ENCODE measurements at places on chromosomes 11 and 22.

DNA sequence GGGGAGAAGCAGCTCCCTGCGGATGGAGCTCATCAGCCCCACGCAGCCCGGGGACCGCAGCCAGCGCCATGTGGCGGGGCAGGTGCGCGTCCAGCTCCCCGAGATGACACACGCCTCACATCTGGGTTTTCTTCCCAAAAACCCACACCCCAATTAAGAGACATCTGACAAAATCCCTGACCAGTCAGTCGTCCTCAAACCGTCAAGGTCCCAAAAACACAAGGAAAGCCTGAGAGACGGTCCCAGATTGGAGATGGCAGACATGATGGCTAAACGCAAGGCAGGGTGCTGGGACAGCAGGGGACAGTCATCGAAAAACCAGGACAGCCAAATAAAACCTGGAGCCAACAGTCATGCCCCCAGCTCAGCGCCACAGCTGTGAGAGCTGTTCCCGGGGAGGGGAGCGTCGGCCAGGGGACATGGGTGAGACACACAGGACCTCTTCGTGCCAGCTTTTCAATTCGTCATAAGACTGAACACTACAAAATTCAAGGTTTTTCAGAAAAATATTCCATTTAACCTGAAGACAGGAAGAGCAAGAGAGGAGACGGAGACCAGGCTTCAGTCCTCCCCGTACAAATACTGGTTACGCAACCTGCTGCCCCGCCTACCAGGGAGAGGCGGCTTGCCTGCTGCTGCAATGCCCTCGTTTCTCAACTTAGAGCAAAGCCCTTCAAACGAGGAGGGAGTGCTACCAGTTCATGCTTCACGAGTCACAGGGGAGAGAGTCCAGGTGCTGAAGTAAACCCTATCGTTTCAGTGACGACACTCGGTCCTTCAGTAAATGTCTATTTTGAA lies 10.5 kb downstream of the TOLLIP start:
- no peak for DNase-seq

DNA sequence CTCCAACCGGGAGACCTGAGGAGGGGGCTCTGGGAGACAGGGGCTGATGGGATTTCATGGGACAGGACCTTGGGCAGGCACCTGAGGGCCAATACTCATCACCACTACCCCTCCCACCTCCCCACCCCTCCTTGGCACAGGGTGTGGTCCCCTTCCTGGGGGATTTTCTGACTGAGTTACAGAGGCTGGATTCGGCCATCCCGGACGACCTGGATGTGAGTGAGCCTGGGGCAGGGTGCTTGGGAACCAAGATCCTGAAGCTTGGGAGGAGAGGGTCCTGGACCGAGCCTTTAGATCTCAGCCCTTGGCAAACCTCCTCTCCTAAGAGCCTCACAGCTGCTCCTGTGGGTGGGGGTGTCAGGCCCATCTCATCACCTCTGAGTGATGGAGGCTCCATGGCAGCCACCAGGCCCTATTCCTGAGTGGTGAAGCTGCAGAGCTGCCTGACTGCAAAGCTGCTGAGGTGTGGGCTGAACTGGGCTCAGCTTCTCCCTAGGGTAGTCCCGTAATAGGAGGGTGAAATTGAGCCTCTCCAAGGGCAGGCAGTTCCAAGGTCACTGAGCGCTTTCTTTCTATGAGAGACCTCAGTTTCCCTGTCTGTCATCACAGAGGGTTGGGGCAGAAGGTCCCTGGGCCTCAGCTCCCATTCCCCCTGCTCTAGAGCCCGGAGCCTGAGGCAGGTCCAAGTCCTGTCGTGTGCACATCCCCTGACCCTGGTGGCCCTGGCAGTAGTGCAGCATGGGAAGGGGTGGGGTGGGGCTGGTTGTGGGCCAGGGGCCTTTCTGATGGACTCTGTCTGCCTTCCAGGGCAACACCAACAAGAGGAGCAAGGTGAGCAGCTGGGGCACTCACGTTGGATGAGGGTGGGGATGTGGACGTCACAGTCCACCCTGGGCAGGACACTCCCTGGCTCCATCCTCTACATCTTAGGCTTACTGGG lies 6.5 kb downstream of the RGL4 start:
- no peak for DNase-seq

DNA sequence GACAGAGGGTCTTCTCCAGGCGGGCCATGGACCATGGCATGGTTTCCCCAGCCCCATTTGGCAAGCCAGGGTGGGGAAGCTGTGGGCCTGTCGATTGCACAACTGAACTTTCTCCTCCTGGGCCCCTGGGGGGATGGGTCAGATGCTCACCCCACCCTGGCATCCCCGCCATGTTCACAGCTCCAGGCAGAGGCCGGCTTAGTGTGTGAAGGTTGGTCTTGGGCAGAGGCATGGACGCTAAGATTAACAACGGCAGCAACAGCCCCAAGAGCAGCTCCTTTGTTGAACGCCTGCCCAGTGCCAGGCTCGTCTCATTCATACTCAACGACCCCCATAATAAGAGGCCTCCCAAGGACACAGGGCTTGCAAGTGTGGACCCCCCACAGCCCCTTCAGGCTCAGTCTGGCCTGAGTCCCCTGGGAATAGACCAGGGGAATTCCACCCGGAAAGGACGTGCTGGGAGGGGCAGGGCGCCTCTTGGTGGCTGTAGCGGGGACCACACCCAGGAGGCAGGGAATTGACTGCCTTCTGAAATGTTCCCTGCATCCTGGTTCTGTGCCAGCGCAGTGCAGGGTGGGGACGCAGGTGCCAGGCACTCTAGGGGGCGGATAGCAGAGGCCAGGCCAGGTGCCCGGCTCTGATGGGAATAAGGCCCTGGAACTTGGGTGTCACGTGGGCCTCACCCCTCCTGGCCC lies 8.3 kb downstream of the TSPO start:
- peak; percentile 58 for DNase-seq

- DNase-seq, result no peak
Observed at GRCh38 chr11:61145228-61146005, 15.8 kb downstream of the VPS37C start.

DNA sequence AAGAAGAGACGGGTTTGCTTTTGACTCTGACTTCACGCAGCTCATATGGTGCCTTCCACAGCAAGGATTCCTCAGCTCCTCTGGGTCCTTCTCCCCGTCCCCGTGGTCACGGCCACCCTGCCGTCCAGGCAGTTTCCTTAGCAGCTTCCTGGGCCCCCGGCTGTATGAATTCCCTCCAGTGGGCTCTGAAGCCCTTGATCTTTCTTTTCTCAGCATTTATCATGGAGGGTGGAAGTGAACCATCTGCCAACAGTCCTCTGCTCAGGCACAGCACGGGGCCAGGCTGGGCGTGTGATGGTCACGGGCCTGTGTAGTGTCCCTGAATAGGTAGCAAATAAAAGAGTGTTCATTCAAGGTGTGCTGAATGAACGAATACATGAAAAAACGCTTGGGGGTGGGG lies 782.4 kb downstream of the BRD1 start:
- no peak for DNase-seq

- DNase-seq, result no peak
Observed at GRCh38 chr22:22165936-22166710, 78.5 kb upstream of the VPREB1 start.

GRCh38 chr22:27370987-27371386 lies 430.6 kb downstream of the MN1 start:
- DNase-seq, result no peak

GRCh38 chr22:48226026-48227013 lies 1463.9 kb downstream of the TBC1D22A start:
- DNase-seq, result no peak

GRCh38 chr11:43376594-43376993 lies 17.9 kb downstream of the TTC17 start:
- DNase-seq, result no peak

DNA sequence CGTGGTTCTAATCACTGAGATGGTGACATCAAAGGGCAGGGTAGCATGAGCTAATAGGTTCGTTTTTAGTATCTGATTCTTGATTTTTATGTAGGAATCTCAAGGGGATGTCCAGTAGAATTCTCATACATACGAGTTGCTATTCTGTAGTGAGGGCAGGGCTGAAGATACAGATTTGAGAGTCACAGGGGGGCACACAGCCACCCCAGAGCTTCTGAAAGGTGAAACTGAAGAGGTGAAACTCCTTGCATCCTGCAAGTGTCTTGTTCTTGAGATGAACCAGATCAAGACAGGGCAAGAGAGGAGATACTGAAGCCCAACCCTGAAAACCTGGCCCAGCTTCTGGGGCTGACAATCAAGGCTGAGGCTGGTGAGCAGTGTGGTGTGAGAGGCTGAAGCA lies 35.6 kb upstream of the TMEM123 start:
- DNase-seq, result no peak

DNA sequence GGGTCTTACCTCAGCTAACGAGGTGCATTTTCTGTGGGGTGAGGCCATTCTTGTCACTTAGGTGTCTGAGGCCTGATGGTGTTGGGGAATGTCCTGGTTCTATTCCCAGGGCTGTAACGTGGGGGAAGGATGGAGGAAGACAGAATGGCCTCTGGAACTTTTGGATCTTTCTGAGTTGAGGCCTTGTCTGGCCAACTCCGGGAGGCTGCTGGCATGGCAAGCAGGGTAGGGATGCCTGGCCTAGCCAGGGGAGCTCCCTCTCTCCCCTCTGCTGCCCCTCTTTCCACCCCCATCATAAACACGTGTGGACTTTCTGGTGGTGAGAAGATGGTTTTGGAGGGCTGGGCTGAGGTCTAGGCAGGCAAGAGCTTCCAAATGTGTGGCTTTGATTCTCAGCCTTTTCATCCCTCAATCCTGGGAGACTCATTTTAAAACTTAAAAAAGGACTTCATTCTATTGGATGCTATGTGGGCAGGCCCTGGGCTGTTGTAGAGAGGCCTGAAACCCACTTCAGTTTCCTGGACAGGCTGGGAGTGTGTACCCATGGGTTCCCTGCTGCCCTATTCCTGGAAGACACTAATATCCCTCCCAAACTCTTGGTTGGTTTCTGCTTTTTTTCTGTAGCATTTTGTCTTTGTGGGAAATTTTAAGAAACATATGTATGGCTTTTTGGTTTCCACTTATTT lies 30.9 kb downstream of the ZBTB16 start:
- no peak for DNase-seq

DNA sequence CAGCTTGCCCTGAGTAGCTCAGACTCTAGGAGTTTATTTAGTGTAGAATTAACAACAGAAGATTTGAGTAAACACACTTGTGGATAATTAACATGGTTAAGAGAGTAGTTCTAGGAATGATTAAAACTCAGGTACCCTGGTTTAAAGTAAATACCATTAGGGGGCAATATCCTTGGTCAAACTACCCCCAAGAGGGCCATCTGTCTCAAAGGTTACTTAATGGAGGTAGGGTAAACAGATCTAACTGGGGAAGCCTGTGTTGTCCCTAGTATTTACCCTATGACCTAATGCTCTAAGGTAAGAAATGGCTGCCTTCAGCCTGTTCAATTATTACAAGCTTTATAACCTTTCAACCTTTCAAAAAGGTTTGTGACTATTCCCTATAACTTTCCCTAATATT lies 10.6 kb upstream of the GLYATL1 start:
- no peak for DNase-seq

- no peak for DNase-seq
Observed at GRCh38 chr11:19237381-19237780, 3.4 kb downstream of the E2F8 start.

DNA sequence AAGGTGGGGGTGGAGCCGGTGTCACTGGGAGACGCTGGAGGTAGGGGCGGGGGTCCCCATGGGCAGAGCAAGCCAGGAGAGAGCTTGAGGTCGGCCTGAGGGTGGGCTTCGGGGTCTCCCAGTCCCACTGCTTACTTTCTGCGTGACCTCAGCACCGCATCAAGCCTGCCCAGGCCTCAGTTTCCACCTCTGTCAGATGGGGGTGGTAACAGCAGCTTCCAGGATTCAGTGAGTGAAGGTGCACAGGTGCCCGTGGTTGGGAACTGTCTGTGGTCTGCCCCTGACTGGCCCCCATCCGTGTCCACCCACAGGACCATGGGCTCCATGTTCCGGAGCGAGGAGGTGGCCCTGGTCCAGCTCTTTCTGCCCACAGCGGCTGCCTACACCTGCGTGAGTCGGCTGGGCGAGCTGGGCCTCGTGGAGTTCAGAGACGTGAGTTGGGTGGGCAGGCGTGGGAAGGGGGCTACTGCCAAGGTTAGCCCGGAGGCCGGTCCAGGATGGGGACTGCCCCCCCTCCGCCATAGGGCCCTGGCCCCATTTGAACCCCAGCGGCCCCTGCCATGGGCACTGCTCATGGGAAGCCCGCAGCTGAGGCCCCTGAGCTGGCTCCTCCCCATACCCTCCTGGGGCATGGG lies 2.2 kb downstream of the TCIRG1 start:
- DNase-seq, result no peak

DNA sequence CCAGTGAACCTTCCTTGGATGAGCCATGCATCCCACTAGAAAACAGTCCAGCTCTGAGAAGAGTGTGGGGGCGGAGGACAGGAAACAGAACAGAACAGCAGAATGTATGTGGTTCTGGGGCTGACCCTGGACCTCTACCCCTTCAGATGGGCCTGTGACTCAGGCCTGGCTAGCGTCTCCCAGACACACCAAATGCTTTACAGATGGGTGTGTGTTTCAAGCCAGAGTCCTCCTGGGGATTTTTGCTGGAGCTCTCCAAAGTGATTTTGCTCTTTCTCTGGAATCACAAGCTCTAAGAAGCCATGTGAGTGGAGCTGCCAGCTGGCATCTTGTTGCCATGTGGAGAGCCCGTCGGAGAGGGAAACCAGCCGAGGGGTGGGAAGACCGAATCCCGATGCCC lies 13.2 kb upstream of the C1QTNF4 start:
- DNase-seq, result no peak

GRCh38 chr22:19674129-19674928 lies 40.0 kb upstream of the SEPTIN5 start:
- peak; percentile 66 for DNase-seq

DNA sequence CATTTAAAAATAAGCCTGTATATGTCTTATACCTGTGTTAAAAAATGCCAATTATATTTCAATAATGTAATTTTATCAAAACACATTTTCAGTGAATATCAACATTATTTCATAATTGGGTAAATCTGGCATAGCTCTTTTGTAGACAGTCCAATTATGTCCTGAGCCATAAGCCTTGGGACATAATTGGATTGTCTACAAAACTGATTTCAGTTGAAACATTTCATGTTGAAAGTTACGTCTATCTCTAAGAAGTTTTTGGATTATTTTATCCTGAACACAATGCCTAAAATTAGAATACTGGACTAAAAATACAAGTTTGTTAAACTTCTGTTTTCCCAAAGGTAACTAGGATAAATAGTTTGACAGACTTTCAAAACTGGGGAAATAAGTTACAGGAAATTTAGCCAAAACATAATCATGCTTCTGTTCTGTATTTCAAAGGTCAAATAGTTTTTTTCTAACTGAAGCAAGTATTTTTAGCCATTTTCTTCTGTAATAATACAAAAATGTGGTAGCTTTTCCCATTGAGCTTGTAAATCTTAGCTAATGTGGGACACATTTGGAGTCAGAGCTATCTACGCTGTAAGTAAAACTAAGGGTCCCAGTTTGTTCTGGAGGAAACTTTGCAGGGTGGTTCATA lies 100.7 kb upstream of the BIRC3 start:
- no peak for DNase-seq

- DNase-seq, result no peak
Observed at GRCh38 chr11:114082767-114083181, 23.3 kb downstream of the ZBTB16 start.

DNA sequence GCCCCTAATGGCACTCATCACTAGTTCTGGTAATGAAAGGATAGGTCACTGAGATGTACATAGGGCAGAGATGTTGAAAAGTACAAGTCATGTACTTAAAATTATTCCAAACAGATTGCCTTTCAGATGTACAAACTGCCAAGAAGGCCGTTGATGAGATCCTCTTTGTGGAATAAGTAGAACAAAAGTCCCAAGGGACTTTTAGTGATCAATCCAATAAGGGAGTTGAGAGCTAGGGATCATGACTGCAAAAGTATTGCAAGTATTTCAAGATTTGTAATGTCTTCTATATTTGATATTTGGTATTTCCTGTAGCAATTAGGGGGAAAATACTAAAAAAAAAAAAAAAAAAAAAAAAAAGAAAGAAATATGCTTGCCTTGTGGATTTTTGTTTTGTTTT lies 82.2 kb downstream of the ATG16L2 start:
- no peak for DNase-seq

Data from SK-MEL-5 (cell line).